HepG2 (cell line): ENCODE measurements at places on chromosomes 16 and 17. TPM values are rescaled to one million over a fixed set of nuclear protein-coding genes. Genes with fewer than 3 reads are reported as not detected.

DNA sequence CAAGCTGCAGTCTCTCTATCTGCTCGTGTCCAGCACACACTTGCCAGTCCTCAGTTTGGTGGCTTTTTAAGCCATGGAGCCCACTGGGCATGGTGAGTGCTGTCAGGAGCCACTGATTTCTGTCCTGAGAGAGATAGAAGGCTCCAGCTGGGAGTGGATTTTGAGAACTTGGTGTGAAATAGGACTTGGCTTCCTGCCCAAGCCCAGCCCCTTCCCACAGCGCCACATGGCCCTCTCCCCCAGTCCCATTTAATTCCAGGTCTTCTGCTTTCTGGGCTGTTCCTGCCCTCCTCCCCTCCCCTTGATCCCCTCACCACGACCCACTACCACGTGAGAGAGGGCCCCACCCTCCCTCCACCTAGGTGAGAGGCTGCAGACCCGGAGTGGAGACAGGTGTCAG, 14.4 kb upstream of the ABCC3 start:
- peaks cover 21% of the 10 kb centered on the region; the same call in 1 of the 2 replicates for H3K27me3 ChIP-seq
- H3K4me3 ChIP-seq: no peak overlapping the region
- no peaks in the 10 kb centered on the region for H3K36me3 ChIP-seq
- H3K4me1 ChIP-seq: peaks cover 15% of the 10 kb centered on the region
- no peak overlapping the region for H3K27ac ChIP-seq

- no peaks in the 10 kb centered on the region for H3K27me3 ChIP-seq
- H3K36me3 ChIP-seq: no peaks in the 10 kb centered on the region
- H3K27ac ChIP-seq: no peak overlapping the region
- no peak overlapping the region for H3K4me3 ChIP-seq
- DNase-seq: peak; percentile 23
- no peaks in the 10 kb centered on the region for H3K4me1 ChIP-seq
Measured at GRCh38 chr16:80369138-80369958, 171.4 kb upstream of the DYNLRB2 start.

DNA sequence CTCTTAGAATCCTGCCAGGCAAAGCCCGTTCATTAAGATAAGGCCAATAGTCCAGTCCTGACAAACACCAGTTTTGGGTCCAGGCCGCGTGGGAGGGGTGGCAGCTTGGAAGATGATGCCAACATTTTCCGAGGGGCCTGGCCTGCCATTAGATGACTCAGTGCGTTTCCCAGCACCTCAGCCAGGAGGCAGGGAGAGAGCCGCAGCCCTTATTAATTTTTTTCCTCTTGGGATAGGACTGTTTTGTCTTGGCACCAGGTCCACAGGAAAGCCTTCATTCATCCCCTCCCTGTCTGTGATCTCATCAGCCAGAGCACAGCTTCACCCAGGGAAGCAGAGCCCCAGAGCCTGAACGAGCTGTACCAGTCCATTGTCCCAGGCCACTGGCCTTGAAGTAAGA, 4.7 kb upstream of the NDEL1 start:
- peaks cover 33% of the 10 kb centered on the region for H3K4me1 ChIP-seq
- no peaks in the 10 kb centered on the region for H3K27me3 ChIP-seq
- no peak overlapping the region for H3K27ac ChIP-seq
- H3K4me3 ChIP-seq: no peak overlapping the region
- H3K36me3 ChIP-seq: no peaks in the 10 kb centered on the region

DNA sequence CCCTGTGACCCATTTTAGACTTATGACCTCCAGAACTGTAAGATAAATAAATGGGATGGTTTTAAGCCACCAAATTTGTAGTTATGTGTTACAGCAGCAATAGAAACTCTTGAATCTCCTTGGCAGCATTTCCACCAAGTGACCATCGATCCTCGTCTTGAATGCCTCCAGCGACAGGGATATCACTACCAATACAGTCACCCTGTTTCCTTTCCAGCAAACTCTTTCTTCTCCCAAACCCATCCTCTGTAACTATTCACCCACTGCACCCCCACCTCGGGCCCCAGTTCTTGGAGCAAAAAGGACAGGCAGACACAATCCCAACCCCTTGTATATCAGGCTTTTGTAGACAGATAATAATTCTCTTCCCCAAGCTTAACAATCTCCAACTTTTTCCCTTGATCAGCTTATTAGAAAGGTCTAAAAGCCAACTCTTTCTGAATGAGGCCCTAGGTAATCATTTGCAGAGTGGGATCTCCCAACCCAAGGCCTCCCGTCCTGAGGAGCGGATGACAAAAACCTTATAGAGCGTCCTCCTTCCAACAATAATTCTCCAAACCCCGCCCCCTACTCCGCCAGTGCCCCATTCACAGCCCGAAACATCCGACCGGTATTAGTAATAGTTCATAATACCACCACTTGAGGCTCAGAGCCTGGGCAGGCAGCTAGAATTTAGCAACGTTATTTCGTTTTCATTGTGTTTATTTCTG, 14.7 kb upstream of the PLLP start:
- peak overlapping the region; percentile 63 for H3K4me3 ChIP-seq
- H3K27me3 ChIP-seq: no peaks in the 10 kb centered on the region
- H3K36me3 ChIP-seq: no peaks in the 10 kb centered on the region

DNA sequence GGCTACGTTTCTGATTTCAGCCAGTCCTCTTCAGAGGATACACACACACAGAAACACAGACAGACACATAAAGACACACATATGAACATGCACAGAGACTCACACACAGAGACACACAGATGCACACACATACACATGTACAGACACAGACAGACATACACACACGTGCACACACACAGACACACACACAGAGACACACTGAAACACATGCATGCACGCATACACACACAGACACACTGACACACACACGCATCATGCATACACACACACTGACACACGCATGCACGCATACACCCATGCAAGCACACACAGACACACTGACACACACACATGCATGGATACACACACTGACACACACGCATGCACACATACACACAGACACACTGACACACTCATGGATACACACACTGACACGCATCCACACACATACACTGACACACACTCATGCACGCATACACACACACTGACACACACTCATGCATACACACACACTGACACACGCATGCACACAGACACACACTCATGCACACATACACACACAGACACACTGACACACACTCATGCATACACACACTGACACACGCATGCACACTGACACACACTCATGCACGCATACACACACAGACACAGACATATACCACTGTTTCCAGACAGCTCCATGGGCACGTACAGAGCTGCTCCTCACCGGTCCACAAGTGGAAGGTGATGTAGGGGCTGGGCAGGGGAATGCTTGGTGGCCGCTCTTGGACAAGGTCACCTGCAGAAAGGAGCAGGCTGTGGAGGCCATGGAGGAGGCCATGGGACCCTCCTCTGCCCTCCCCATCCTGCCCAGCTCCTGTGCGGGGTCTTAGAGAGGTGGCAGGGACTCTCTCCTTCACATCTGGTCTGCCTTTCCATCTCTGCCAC, 30.1 kb upstream of the MFSD6L start:
- no peak overlapping the region for H3K4me3 ChIP-seq
- DNase-seq: no peak
- no peaks in the 10 kb centered on the region for H3K36me3 ChIP-seq
- H3K4me1 ChIP-seq: no peaks in the 10 kb centered on the region
- H3K27me3 ChIP-seq: no peaks in the 10 kb centered on the region; the same call in 1 of the 2 replicates

GRCh38 chr16:12587170-12587569, 216.5 kb downstream of the CPPED1 start:
- H3K4me3 ChIP-seq: no peak overlapping the region
- no peaks in the 10 kb centered on the region for H3K27me3 ChIP-seq
- H3K4me1 ChIP-seq: peaks cover 73% of the 10 kb centered on the region

DNA sequence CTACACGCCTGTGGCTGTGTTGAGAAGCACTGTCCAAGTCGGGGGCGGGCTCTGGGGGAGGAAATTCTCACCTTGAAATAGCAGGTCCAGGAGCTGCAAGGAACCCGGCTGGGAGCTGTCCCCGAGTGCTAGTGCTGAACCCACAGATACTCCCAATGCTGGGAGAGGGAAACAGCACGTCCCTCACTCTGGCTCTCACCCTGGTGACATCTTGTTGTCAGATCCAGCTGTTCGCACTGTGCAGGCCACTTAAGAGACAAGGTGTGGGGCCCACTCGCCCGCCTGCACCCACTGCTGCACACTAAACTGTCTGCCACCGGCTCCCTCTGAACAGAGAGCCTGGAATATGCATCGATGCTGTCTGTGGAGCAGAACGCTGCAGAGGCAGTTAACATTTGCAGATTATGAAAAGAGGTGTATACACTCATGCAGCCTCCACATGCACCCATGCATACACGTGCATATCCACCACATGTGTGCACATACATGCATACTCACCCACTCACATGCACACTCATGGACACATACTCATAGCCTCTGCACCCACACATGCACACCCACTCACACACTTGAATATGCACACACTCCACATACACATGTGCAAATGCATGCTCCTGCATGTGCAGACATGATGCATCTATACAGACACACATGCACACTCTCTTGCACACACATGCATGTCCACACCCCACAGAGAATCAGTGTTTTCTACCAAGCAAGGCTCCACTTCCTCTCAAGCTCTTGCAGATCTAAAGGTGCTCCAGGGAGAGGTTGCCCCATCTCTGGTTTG, 42.0 kb downstream of the MGAT5B start:
- peaks cover 11% of the 10 kb centered on the region for H3K4me1 ChIP-seq
- H3K4me3 ChIP-seq: no peak overlapping the region
- no peaks in the 10 kb centered on the region for H3K36me3 ChIP-seq
- H3K27me3 ChIP-seq: peaks cover 5% of the 10 kb centered on the region
- DNase-seq: peak; percentile 32

GRCh38 chr16:1460602-1461138, 14.2 kb downstream of the CLCN7 start:
- H3K27me3 ChIP-seq: no peaks in the 10 kb centered on the region
- H3K4me1 ChIP-seq: no peaks in the 10 kb centered on the region
- H3K36me3 ChIP-seq: peaks cover 14% of the 10 kb centered on the region
- H3K27ac ChIP-seq: no peak overlapping the region
- no peak overlapping the region for H3K4me3 ChIP-seq

GRCh38 chr17:81866440-81867169, 4.5 kb downstream of the ARHGDIA start:
- peaks cover 88% of the 10 kb centered on the region for H3K4me1 ChIP-seq
- DNase-seq: no peak
- H3K4me3 ChIP-seq: no peak overlapping the region

- no peak overlapping the region for H3K4me3 ChIP-seq
- H3K27me3 ChIP-seq: no peaks in the 10 kb centered on the region
- peak; percentile 86 for DNase-seq
- H3K36me3 ChIP-seq: no peaks in the 10 kb centered on the region
- peaks cover 57% of the 10 kb centered on the region for H3K4me1 ChIP-seq
Measured at GRCh38 chr17:40485851-40486521, 15.4 kb downstream of the TNS4 start.

DNA sequence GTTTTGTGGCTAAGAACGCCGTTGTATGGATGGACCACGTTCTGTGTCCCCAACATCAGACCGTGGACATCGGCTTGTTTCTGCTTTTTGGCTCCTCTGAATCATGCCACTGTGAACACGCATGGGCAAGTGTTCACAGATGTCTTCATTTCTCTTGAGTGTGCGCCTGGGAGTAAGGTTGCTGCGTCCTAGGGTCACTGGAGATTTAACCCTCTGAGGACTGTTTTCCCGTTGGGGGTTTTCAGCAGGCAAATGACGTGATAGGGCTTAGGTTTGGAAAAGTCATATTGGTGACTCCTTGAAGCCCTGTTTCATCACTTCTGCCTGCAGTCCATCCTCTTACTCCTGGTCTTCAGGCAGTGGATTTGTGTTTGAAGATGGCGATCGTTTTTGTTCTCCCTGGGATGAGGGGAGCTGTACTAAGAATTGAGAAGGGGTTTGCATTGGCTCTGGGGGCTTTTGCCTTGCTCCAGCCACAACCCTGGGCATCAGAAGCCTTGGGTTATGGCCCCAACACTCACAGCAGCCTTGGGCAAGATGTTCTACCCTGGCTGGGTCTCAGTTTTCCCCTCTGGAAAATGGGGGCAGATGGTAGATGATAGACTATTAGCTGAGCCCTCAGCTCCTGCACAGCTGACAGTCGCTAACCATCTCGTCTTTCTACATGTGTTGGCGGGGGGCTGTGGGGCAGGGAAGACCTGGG, 67.2 kb upstream of the CIBAR2 start:
- no peak overlapping the region for H3K4me3 ChIP-seq
- peaks cover 8% of the 10 kb centered on the region; the same call in 1 of the 3 replicates for H3K36me3 ChIP-seq
- H3K4me1 ChIP-seq: peaks cover 28% of the 10 kb centered on the region
- no peaks in the 10 kb centered on the region for H3K27me3 ChIP-seq
- H3K27ac ChIP-seq: no peak overlapping the region

The ZP2 gene
- total RNA-seq: not detected in 2 replicates

The CDYL2 gene
- total RNA-seq: 0.20 and 0.35 TPM in 2 replicates

The NOXO1 gene
- 0.21 and 1.4 TPM in 2 replicates for total RNA-seq

The CDRT15 gene
- total RNA-seq: not detected in 2 replicates

The HS3ST3A1 gene
- 2.9 and 3.5 TPM in 2 replicates for total RNA-seq

The GUCY2D gene
- total RNA-seq: not detected in 2 replicates
